Activated CD8-positive, alpha-beta memory T cell treated with anti-CD3 and anti-CD28 coated beads, Interleukin-2, amount 50 U/mL, for 48 hours (primary cell): ENCODE measurements at places on chromosomes 12 and 14.

DNA sequence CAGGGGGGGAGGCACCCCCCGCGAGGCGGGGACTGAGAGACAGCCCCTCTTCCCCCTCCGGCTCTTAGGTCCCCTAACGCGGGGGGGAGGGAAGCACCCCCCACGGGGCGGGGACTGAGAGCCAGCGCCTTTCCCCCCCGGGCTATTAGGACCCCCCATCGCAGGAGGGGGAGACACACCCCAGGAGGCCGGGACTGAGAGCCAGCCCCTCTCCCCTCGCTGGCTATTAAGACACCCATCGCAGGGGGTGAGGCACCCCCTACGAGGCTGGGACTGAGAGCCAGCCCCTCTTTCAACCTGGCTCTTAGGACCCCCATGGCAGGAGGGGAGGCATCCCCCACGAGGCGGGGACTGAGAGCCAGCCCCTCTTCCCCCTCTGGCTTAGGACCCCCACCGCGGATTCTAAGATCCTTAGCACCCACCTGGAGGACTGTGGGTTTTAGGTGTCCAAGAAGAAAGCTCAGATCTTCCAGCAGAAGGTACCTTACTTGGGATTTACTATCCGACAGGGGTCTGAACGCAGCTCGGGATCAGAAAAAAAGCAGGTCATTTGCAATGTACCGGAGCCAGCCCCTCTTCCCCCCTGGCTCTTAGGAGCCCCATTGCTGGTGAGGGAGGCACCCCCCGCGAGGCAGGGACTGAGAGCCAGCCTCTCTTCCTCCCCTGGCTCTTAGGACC is 197.8 kb upstream of the PZP start:
- no peak for DNase-seq

DNA sequence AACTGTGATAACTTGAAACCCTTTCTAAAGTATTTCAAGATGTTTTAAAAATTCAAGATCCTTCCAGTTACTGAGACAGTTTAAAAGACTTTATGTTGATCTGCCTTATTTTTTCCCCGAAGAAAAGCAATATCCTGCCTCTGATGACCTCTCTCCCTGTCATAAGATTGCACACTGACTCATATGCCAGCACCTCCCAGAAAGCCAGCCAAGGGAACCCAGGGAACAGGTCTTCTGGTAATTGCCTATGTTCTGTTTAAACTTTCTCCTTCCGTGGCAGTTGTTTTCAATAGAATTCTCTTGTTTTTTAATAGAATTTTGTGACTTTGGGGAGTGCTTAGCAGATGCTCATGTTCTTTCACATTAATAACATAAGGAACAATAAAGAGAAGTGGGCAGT is 300.2 kb upstream of the PRKD1 start:
- no peak for DNase-seq

DNA sequence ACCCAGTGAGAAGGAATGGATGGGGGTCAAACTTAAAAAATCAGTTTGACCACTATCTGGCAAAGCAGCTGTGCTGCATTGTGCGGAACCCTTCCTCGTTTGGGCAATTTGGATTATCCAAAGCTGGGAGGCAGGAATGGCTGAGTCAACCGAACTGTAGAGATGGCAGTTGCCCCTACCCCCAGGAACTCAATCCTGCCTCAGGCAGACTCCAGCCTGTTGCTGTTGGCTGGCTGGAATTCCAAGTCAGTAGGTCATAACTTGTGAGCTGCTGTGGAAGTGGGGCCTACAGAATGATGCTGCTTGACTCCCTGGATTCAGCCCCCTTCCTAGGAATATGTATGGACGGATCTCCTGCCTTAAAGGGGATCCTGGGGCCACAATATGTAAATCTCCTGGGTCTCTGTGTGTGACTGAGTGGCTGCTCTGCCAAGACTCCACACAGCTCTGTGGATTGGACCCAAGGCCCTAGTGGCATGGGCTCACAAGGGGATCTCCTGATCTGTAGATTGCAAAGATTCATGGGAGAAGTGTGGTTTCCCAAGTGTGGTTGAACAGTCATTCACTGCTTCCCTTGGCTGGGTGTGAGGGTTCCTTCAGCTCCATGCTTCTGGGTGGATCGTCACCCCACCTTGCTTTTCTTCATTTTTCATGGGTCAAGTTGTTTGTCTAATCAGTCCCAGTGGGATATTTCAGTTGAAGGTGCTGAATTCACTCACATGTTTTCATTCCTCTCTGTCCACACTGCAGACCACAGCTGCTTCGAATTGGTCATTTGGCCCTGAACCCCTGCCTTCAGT is 19.2 kb downstream of the LUM start:
- DNase-seq, result no peak

DNA sequence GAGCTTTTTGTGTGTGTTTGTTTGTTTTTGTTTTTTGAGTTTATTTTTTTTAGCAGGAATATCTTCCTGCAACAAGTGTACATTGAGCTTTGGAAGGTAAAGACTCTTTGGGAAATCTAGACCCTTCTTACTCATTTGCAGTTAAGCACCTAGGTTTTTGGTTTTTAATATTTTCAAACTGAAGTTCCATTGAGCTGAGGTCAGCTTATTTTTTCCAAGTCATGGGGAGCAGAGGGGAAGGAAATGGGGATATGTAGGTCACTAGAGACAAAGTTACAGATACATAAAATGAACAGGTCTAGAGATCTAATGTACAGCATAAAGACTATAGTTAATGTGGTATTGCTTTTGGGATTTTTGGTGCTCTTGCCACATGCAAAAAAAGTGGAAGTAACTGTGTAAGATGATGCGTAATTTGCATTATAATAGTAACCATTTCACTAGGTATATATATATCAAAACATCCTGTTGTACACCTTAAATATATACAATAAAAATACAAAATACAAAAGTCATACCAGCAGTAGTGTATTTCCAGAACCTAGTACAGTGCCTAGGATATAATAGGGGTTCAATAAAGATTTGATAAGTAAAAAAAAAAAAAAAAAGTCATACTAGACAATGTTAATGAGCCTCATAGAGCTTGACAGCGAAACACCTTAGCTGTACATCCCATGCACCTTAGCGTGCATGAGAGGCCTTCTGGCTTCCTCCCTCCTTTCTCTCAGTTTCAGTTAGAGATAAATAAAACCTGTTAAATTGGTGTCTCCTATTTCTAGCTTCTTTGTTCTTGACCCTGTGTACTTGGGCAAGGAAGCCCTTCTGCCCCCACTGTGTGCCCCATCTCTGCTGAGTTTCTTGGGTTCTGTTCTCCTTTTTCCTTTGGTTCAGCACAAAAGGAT is 22.7 kb downstream of the CGRRF1 start:
- no peak for DNase-seq

DNA sequence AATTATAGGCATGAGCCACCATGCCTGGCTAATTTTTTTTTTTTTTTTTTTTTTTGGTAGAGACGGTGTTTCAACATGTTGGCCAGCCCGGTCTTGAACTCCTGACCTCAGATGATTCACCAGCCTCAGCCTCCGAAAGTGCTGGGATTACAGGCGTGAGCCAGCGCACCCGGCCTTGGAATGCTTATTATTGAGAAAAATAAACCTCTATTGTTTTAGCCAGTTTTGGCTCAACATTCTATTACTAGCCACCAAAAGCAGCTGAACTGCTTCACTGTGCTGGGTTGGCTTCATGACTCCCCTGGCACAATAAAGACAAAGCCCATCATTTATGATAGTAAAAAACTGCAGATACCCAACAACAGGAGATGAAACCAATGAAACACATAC is 93.5 kb upstream of the CEP83 start:
- no peak for DNase-seq

DNA sequence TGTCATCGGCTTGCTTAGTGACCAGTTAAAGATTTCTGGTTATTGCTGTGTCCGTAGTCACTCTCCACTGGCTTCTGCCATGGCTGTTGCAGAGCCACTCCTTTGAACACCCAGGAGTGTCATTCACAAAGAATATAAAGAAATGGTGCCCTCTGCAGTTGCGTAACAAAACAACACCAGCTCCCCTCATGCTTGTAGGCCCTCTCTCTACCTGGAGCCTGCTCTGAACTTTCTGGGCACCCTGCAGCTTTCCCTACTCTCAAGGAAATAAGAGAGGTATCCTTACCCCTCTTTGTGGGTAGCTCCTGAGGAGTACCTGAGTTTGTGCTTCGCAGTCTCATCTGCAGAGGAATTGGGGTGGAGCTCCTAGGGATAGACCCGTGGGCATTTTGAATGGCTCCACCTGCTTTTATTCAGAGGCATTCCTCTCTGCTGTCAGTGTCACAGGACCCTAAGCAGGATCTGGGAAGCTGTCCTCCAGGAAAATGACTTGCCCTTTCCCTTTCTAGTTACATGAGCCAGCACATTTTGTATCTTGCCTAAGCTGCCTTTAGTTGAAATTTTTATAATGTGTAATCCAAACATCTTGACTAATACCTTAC is 97.2 kb upstream of the TMEM260 start:
- no peak for DNase-seq

DNA sequence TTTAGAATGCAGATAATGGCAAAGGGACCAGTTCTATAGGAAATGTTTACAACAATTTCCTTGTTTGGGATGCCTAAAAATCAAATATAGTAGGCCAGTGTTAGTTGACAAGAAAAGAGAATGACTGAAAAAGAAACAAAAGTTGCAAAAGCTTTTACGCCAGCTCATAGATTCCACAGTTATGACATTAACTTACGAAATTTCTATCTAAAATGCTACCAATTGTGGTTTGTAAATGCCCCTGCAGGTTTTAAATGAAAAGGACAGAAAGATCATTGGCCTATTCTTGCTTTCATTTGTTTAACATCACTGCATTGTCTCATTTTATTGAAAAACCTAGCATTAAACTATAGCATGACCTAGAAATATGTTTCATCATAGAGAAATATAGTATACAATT is 345.8 kb downstream of the CCDC91 start:
- no peak for DNase-seq

DNA sequence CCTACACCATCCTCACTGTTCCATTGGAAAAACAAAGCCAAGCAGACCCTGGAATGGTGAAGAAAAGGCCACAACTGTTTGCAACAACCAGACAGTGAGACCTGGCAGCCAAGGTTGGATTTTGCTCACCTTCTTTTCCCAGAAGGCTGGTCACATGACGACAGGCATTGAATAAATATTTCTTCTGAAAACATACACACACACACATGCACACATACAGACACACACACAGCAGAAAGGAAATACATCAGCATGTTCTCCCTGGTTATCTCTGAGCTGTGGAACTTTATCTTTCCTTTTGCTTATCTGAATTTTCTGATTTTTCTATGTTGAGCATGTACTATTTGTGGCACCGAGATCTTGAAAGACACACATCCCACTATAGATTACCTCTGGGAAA is 38.0 kb upstream of the CCDC60 start:
- no peak for DNase-seq

- no peak for DNase-seq
Observed at GRCh38 chr12:32365473-32366064, 33.8 kb upstream of the FGD4 start.
